ENCODE measurements at places on chromosomes 4 and X.

- no peak for DNase-seq
Measured at GRCh38 chr4:119478446-119479179, 150.0 kb downstream of the PDE5A start.

DNA sequence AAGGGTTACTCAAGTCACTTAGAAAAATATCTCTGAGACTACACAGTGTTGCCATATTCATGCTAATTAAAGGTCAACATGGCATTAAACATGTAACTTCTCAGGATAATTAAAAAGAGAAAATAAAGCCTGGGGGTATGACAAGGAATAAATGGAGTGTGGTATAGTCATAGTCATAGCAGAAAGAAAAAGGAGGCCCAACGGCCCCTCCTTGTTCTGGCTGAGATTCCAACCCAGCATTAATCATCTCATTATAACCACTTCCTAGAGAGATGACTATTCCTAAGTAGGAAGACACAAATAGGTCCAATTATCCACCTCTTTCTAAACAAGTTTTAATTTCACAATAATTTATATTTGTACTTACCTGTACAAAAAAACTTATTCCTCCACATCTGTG lies 778.4 kb upstream of the AADAT start:
- DNase-seq: no peak

DNA sequence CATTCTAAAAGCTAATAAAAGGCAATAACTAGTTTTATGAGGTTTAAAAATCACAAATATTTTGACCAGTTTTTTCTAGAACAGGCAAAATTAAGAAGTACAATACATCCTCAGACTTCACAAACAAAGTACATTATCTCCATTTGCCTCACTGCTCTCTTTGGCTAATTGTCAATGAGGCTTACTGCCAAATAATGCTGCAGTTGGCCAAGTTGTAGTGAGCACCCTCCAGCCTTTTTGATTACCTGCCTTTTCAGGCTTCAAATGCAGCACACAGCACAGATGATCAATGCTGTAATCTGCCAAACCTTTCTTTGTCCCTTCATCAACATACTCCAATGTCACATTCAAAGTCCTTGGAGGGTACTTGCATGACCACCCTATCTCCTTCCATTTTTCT lies 605.2 kb downstream of the KLHL13 start:
- no peak for DNase-seq

DNA sequence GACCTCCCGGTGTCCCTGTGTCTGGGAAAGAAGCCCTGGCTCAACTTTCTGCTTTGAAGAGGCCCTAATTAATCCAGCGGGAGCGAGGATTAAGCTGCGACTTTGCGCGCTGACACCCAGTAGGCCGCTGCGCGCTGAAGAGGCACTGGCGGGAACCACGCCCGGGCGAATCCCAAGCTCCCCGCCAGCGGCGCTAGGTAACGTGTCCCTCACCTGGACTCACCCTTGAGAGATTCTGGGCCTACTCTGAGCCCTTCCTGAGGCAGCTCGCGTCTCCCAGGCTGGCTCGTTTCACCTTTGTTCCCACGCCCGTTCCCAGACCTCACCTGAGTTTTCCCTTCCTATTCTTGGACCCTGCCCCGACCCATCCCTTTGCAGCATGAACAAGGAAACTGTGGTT lies 616 bp upstream of the KLHL34 start:
- DNase-seq: no peak

GRCh38 chr4:100977746-100978397 lies 369.5 kb downstream of the PPP3CA start:
- no peak for DNase-seq

- no peak for DNase-seq
Measured at GRCh38 chr4:13968723-13969122, 341.2 kb upstream of the BOD1L1 start.

- DNase-seq: no peak
Measured at GRCh38 chrX:103396186-103396585, 19.8 kb downstream of the BEX3 start.

DNA sequence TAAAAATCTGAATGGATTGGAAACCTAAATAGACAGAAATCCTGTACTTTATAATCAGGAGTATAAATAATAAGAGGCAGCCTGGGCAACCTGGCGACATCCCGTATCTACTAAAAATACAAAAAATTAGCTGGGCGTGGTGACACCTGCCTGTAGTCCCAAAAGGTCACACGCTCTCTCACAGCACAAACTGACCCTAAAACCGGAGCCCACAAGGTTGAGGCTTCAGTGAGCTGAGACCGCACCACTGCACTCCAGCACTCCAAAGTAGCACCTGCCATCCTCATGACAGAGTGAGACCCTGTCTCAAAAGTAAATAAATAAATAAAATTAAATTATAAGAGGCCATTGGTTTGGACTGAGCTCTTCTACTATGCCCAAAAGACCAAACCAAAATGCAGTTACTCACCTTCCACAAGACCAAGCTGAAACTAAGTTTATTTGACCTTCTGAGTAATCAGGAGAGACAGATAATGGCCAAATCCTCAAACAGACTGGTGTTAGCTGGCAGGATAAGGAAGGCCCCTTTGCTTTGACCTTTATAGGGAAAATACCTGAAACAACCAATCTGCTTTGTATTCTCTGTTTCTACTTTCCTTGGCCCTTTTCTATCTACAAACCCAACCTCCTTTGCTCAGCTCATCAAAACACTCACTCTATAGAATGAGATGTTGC lies 3.2 kb upstream of the GRSF1 start:
- no peak for DNase-seq

GRCh38 chr4:24511371-24512063 lies 72.8 kb downstream of the DHX15 start:
- no peak for DNase-seq

- DNase-seq: no peak
Measured at GRCh38 chr4:1964443-1964842, 44.3 kb downstream of the NELFA start.
